AG20443 (cell line): ENCODE measurements at places on chromosomes 3 and 15.

DNA sequence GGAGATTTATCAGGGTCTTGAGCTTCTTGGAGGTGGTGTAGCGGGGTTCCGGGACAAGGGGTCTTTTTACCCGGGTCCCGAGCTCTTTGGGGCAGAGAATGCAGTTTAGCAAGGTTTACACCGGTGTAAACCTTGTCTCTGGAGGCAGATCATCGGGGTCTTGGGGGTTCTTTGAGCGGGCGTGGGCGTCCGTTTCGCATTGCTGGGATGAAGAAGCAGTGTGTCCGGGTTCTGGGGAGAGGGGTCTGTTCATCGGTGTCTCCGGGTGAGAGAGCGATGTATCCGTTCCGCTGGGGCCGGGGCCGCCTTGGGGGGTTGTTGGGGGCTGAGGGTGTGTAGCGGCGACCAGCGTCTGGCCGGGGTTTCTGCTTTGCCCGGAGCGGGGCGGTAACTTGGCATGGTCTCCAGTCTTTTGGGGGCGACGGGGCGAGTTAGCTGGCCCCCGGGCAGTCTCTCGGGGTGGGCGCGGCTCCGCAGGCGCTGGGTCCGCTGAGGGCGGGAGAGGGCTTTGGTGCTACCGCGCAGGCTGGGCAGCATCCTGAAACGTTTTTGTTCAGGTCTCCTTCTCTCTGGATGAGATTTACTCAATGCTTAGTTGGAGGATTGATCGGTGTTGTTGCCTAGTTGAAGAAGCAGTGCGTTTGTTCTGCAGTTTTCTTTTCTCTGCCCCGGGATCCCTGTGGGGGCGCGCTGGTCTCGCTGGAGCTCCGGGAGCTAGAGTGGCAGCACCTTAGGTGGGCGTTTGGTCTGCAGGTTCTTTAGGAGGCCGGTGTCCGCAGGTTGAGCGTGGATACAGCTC lies 843 bp downstream of the GLCE start:
- peak; percentile 46 for DNase-seq

DNA sequence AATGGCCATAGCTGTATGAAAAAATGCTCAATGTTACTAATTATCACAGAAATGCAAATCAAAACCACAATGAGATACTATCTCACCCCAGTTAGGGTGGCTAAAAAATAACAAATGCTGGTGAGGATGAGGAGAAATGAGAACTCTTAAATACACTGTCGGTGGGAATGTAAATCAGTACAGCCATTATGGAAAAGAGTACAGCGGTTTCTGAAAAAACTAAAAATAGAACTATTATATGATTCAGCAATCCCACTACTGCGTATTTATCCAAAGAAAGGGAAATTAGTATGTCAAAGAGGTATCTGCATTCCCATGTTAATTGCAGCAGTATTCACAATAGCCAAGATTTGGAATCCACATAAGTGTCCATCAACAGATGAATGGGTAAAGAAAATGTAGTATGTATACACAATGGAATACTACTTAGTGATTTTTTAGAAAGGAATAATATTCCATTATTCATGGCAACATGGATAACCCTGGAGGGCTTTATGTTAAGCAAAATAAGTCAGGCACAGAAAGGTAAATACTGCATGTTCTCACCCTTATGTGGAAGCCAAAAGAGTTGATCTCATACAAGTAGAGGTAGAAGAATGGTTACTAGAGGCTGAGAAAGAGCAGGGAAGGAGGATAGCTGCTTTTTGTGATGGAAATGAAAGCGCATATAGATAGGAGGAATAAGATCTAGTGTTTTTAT lies 35.0 kb downstream of the SERP1 start:
- no peak for DNase-seq

DNA sequence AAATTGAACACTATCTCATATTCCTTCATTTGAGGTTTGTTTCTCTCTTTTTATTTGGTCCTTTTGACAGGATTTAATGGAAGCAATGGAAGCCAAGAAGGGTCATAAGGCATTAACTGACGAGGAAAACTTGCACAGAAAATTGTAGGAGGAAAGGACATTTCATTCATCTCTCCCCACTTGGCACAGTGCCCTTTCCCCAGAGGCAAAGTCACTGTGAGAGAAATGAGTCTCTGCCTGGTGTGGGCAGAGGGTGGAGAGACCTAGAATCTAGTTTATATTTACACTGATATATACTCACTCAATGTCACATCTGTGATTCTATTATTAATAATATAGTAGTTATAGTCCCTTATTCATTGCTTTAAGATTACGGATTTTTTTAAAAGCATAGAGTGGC lies 324.6 kb upstream of the IL12A start:
- DNase-seq: no peak

DNA sequence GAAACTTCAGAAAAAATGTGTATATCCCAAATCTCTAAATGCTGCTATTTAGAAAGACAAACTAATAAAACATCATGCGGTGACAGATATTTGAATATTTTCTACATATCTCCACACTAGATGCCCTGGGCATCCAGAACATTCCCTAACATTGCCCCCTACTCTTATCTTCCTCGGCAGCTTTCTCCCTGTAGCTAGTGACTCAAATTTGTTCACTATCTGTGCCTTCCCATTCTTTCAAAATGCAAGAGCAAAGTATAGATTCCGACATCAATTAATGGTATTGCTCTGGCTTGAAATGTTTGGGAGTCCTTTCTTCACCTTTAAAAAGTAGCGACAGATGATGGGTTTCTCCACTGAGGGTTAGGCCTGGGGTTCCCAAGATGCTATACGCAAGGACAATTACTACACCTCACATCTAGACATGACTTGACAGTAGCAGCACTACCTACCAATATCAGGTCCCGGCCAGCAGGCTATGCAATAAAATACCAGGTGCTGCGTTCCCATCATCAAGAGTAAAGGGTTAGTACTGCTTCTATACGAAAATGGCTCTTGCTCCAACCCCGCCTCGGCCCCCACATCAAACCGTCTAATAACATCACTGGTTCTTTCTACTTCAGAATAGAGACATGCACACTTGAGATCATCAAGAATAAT lies 631 bp downstream of the UBR1 start:
- DNase-seq: peak; percentile 11

DNA sequence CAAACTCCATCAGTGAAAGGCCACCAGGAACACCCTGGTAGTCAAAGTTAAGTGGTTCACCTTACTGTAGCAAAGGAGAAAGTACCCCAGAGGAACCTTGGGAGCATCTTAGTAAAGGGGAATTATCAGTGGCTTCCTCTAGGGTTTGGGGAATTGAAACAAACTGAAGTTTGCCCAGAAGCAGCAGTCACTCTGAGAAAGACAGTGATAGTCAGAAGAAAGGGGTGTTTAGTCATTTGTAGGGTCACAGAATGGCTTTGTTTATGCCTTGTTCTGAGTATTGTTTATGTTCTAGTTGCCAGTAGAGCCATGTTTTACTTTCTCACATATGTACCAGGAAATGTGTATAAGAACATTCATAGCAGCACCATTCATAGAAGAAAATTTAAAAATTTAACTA lies 93.8 kb downstream of the FHIT start:
- no peak for DNase-seq

- DNase-seq: no peak
Measured at GRCh38 chr3:171480526-171480925, 20.3 kb upstream of the TNIK start.

- no peak for DNase-seq
Measured at GRCh38 chr3:117563063-117563462, 853.5 kb downstream of the TUSC7 start.

GRCh38 chr3:58085616-58086015 lies 77.4 kb downstream of the FLNB start:
- DNase-seq: no peak

DNA sequence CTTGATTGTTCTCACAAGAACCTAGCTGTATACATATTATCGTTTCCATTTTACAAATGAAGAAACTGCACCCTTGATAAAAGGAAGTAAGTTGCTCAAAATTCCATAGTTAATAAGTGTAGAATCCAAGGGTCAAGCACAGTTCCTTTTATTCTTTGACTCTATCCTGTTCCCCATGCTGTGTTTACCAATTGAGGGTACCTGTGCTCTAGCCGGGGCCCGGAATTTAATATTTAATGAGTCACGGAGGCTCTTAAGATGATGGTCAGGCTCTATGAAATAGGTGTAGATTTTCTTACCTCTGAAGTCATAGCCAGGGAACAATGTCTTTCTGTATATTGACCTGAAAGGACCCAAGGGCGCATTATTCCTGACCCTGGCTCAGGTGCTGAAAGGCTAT lies 65.2 kb downstream of the LPP start:
- no peak for DNase-seq

GRCh38 chr3:170144437-170144843 lies 37.1 kb downstream of the PHC3 start:
- DNase-seq: no peak

DNA sequence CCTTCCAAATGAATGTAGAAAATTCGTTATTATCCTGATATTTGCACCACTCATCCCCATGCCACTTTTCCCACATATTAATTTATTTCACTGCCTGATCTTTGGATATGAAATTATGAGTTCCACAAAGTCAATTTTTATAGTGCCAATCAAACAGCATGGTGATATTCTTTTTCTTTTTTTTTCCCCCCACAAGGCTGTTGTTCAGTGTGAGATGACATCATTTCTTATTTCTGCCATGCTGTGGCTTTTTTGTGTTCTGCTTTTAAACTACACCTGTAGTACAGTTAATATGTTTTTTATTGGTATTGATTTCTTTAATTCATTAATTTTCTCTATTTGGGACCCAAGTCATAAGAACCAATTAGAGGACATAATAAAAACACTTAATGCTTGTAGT lies 14.6 kb downstream of the MYNN start:
- no peak for DNase-seq

- no peak for DNase-seq
Measured at GRCh38 chr3:32121137-32121536, 14.7 kb downstream of the GPD1L start.

- DNase-seq: no peak
Measured at GRCh38 chr15:44729408-44730127, 6.8 kb upstream of the TRIM69 start.

DNA sequence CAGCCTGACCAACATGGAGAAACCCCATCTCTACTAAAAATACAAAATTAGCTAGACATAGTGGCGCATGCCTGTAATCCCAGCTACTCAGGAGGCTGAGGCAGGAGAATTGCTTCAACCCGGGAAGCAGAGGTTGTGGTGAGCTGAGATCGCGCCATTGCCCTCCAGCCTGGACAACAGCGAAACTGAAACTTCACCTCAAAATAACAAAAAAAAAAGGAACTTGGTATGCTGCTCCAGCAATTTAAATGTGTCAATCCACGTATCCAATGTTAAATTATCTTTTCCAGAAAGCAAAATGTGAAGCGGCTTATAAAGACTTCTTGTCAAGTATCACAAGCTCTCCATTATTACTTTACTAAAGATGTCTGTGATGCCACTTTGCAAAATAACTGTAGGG lies 9.9 kb upstream of the ARIH1 start:
- no peak for DNase-seq

DNA sequence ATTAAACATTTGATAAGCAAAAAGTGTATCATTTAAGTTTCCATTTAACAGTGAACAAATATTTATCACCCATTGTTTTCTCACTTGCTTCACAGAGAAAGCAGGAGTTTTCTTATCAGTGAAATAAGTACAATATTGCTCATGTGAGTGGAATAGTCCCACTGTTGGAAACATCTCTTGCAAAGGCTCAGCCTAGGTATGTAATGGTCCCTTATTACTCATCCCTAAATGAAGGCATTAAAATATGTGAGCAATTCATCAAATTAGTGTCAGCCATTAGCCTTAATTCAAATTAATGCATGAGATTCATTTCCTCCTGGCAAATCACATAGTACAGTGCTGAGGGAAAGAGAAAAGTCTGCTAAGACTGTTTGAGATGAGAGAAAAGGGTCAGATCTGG lies 9.6 kb upstream of the FMN1 start:
- DNase-seq: no peak

DNA sequence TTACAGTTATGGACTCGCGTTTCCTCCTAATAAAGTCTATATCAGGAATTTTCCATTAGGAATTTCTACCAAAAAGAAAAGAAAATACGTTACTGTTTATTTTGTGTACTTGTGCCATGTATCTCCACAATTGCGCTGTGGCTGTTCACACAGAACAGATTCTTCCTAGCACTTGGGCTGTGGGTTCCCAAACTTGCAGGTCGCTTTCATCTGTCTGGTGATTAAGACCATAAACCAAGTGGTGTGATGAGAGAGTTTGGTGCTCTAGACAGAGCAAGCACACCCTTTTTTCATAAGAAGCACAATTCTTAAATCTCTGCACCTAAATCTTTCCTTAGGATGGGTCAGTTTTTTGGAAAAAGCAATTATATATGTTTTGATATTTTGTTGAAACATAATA lies 203.3 kb downstream of the TP63 start:
- no peak for DNase-seq

DNA sequence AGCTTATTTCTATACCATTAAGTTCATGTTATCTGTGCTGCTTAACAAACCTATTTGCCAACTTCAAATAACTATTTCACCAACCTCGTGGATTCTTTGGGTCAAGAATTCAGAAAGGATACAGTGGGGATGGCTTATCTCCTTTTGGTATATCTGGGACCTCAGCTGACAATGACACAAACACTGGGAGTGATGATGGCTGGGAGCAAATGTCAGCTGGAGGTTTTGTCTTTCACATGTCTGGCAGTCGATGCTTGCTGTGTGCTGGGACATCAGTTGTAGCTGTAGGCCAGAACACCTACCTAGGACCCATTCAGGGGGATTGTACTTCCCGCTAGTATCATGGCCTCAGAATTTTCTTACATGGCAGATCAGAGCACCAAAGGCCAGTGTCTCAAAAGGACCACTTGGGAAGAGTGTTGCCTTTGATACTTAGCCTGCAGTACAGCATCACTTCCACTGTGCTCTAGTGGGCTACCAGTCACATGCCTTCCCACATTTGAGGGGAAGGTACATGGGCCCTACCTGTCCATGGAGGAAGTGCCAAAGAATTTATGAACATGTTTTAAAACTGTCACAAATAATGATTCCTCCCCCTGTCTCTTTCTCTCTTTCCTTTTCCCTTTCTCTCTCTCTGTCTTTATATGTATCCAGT lies 23.7 kb upstream of the FAM98B start:
- no peak for DNase-seq

GRCh38 chr15:73541479-73541878 lies 91.7 kb downstream of the NPTN start:
- DNase-seq: no peak

DNA sequence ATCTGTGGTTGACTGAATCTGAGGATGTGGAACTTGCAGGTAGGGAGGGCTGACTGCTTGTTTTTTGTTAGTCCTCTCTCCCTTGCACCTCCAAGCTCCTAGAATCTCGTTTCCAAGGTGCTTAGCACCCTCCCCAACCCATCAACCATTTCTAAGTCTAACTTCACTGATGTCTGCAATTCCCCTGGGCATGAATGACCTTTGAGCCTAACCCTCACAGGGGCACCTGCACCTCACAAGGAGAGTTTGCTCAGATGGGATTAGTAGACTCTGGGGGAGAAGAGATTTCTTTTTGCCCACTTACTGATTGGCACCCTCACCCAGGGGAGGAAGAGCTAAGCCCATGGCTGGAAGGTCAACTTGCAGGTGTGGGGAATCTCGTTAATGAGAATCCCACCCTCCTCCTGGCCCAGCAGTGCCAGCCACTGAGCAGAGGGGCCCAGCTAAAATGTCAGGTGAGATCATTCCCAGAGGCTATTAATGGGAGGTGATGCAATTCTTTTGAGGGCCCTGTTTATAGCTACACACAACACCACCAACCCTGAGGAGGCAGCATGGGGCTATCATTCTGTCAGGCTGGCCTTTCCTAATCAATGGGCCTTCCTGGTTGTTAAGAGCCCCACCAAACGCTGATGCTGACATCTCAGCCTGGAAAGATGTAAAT lies 81.6 kb upstream of the HERC1 start:
- DNase-seq: no peak

GRCh38 chr3:49727154-49727923 lies 3.6 kb upstream of the GMPPB start:
- DNase-seq: no peak

GRCh38 chr3:196970547-196971093 lies 2.0 kb upstream of the PIGZ start:
- no peak for DNase-seq
